ENCODE measurements at places on chromosomes 4 and X.

GRCh38 chrX:6169407-6169806, 59.3 kb downstream of the NLGN4X start:
- H3K4me3 ChIP-seq = no peak overlapping the region
- DNase-seq = no peak
- H3K27me3 ChIP-seq = no peaks in the 10 kb centered on the region

GRCh38 chrX:44306356-44306755, 37.1 kb downstream of the EFHC2 start:
- no peak overlapping the region for H3K4me3 ChIP-seq
- H3K27me3 ChIP-seq = no peaks in the 10 kb centered on the region
- no peaks in the 10 kb centered on the region for H3K36me3 ChIP-seq
- no peaks in the 10 kb centered on the region for H3K4me1 ChIP-seq

- DNase-seq = no peak
- H3K27me3 ChIP-seq = no peaks in the 10 kb centered on the region
- no peak overlapping the region for H3K27ac ChIP-seq
Observed at GRCh38 chr4:4284827-4285618, 4.9 kb downstream of the LYAR start.

GRCh38 chr4:105970371-105970770, 75.1 kb downstream of the NPNT start:
- DNase-seq = no peak
- H3K27ac ChIP-seq = no peak overlapping the region
- H3K4me3 ChIP-seq = no peak overlapping the region
- no peaks in the 10 kb centered on the region for H3K4me1 ChIP-seq
- no peaks in the 10 kb centered on the region for H3K27me3 ChIP-seq
